ENCODE measurements at places on chromosomes 16 and 17. TPM values are rescaled to one million over a fixed set of nuclear protein-coding genes. Genes with fewer than 3 reads are reported as not detected.
A peak's percentile ranks its signal among the peaks of the same experiment; 100 is the strongest.

DNA sequence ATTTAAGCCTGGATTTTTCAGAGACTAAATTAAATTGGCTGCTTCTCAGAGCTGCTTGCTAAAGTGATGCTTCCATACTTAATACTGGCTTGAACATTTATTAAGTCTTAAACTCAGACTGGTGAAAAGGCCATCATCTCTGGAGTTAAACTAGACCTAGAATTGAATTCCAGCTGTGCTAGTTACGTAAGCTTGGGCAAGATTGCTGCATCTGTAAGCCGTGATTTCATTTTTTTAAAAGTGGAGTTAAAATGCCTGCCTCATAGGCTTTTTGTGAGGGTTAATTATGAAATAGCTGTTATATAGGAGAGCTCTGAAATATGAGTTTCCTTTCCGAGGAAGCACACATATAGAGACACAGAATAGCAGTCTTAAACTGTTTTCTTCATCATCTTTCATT is 84.7 kb downstream of the VAT1L start:
- no peaks in the 10 kb centered on the region for H3K36me3 ChIP-seq
- H3K4me3 ChIP-seq: no peak overlapping the region
- H3K27me3 ChIP-seq: peaks cover 4% of the 10 kb centered on the region

DNA sequence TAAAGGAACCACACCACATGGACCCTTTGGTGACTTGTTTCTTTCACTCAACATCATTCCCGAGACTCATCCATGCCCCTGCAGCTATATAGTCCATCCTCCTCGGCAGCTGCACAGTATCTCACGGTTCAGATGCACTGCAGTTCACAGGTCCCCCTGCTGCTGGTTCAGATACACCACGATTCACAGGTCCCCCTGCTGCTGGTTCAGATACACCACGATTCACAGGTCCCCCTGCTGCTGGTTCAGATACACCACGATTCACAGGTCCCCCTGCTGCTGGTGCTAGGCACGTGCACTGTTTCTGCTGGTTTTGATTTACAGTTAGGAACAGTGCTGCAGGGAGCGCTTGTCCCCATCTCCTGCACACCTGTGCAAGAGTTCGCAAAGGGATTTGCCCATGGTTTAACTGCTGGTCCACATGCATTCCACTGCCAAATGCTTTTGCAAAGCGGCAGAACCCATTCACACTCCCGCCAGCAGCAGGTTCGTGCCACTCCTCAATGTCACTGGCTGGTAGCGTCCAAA is 3.8 kb downstream of the HSDL1 start:
- H3K27me3 ChIP-seq: no peaks in the 10 kb centered on the region
- no peak overlapping the region for H3K4me3 ChIP-seq
- peaks cover 23% of the 10 kb centered on the region for H3K4me1 ChIP-seq
- H3K27ac ChIP-seq: no peak overlapping the region

SLC35G6 gene
- total RNA-seq: not detected

TSPOAP1 gene
- total RNA-seq: 18.0 TPM

GRCh38 chr17:59372138-59372751 is 40.8 kb downstream of the YPEL2 start:
- peak overlapping the region; percentile 90 for H3K27ac ChIP-seq
- H3K27me3 ChIP-seq: no peaks in the 10 kb centered on the region
- peaks cover 100% of the 10 kb centered on the region for H3K4me1 ChIP-seq
- H3K36me3 ChIP-seq: no peaks in the 10 kb centered on the region
- no peak for DNase-seq
- H3K4me3 ChIP-seq: peak overlapping the region; percentile 5

GRCh38 chr16:28603381-28604185 is 6.3 kb downstream of the SULT1A1 start:
- peaks cover 23% of the 10 kb centered on the region for H3K36me3 ChIP-seq
- H3K4me1 ChIP-seq: peaks cover 3% of the 10 kb centered on the region
- no peaks in the 10 kb centered on the region for H3K27me3 ChIP-seq

GRCh38 chr16:72805486-72805885 is 242.4 kb downstream of the ZFHX3 start:
- H3K4me3 ChIP-seq: no peak overlapping the region
- peaks cover 46% of the 10 kb centered on the region for H3K36me3 ChIP-seq
- no peak overlapping the region for H3K27ac ChIP-seq
- no peaks in the 10 kb centered on the region for H3K4me1 ChIP-seq

DNA sequence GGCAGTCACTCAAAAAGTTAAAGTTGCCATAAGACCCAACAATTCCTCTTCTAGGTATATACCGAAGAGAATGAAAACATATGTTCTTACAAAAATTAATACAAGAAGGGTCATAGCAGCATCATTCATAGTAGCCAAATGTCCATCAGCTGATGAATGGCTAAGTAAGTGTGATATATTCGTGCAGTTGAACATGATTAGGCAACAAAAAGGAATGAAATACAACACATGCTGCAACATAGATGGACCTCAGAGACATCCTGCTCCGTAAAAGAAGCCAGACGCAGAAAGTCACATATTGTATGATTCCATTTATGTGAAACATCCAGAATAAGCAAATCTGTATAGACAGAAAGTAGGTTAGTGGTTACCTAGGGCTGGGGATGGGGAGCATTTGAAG is 229.4 kb upstream of the CACNG5 start:
- no peaks in the 10 kb centered on the region for H3K27me3 ChIP-seq
- no peaks in the 10 kb centered on the region for H3K4me1 ChIP-seq
- no peaks in the 10 kb centered on the region for H3K36me3 ChIP-seq
- H3K27ac ChIP-seq: no peak overlapping the region
- no peak overlapping the region for H3K4me3 ChIP-seq

DNA sequence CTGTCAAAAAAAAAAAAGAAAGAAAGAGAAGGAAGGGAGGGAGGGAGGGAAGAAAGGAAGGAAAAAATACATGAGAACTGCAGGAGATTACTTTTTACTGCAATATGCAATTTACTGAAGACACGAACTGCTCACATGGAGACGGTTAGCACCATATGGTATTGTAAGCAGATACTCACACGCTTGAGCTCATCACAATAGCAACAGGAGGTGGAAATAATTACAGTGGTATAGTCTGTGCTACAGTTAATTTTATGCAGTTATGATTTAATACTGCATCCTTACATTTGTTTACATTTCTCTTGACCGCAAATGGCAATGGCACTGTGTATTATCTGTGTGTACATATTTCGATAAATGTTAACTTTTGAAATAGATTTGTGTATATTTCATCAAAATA is 21.4 kb upstream of the SLC46A1 start:
- no peaks in the 10 kb centered on the region for H3K36me3 ChIP-seq
- H3K27ac ChIP-seq: no peak overlapping the region
- no peak for DNase-seq
- H3K4me3 ChIP-seq: no peak overlapping the region
- H3K27me3 ChIP-seq: no peaks in the 10 kb centered on the region
